ENCODE measurements at places on chromosomes 6 and 20.

DNA sequence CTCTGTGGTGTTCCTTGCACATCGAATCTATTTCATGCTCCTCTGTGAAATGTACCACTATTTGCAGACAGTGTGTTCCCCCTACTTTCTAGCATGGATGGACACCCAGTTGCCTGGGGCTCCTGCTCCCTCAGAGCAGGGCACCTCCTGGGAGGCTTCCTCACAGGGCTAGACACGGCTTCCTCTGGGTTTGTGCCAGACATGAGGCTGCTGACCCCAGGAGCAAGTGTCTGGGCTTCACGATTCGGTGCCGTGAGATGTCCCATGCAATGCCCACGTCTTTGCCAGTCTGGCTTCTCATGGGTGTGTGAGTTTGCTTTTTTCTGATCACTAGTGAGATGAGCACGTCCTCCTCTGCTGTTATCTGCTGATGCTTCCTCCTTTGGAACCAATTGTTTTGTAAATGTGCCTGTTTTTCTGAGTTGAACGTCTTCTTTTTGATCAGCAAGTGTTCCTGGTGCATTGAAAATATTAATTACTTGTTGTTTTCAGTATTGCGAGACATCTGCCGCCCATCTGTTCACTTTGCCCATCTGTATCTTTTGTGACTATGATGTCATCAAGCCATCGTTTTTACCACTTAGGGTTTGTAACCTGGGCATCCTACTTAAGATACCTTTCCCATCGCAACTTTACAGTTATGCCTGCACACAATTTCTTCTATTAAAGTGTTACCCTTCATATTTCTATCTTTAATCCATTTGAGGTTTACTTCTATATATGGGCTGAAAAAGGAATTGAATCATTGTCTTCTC, 92.0 kb downstream of the TTLL2 start:
- DNase-seq, result no peak

GRCh38 chr6:150142670-150143515, at the start of gene PPP1R14C:
TSS of gene PPP1R14C (plus strand) at chr6:150143044. CDS start at chr6:150143193, 149 bp downstream.
- DNase-seq, result peak; percentile 10

- DNase-seq, result no peak
These were observed 94.9 kb downstream of the TINAG start for GRCh38 chr6:54403096-54403495.

DNA sequence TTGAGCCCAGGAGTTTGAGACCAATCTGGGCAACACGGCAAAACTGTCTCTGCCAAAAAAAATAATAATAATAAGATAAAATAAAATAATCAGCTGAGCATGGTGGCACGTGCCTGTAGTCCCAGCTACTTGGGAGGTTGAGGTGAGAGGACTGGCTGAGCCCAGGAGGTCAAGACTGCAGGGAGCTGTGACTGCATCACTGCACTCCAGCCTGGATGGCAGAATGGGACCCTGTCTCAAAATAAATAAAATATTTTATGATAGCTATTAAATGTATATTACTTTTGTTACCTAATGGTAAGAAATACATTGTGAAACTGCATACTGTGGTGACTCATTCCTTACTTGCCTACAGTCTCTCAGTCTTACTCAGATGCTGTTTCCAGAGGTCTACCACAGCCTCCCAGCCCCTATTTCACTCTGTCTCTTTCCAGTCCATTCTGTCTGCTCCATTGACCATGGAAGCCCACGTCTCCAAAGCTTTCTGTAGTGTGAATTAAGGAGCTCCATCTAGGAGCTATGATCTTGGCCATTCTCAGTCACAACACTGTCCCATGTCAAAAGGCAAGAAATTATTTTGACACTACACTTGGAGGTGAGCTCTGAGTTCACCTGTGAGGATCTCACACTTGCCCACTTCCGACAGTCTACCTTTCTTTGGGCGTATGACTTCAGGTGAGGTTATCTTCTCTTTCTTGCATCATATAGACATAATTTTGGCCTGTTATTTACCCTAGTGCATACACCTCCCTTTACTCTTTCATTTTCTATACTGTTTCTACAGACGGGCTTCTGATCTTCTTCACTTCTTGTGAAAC, 22.4 kb upstream of the SNX9 start:
- no peak for DNase-seq
